ENCODE measurements at places on chromosomes 1 and 21.

DNA sequence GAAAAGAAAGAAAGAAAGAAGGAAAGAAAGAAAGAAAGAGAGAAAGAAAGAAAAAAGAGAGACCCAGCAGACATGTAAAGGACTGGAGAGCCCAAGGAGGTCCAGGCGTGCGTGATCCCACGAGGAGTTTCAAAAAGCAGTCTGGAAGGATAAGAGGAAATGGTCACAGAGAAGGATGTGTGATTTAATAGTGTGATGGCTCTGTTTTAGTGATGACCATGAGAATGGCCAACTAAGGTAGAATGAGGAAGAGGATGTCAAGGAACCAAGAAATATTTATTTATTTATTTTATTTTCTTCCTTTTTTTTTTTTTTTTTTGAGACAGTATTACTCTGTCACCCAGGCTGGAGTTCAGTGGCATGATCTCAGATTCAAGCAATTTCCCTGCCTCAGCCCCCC, 25.5 kb downstream of the PTGS2 start:
- DNase-seq = no peak

- DNase-seq = no peak
These were observed 2.6 kb upstream of the TNNI1 start for GRCh38 chr1:201424146-201424545.

- no peak for DNase-seq
These were observed 78.1 kb upstream of the PAPPA2 start for GRCh38 chr1:176384841-176385240.

DNA sequence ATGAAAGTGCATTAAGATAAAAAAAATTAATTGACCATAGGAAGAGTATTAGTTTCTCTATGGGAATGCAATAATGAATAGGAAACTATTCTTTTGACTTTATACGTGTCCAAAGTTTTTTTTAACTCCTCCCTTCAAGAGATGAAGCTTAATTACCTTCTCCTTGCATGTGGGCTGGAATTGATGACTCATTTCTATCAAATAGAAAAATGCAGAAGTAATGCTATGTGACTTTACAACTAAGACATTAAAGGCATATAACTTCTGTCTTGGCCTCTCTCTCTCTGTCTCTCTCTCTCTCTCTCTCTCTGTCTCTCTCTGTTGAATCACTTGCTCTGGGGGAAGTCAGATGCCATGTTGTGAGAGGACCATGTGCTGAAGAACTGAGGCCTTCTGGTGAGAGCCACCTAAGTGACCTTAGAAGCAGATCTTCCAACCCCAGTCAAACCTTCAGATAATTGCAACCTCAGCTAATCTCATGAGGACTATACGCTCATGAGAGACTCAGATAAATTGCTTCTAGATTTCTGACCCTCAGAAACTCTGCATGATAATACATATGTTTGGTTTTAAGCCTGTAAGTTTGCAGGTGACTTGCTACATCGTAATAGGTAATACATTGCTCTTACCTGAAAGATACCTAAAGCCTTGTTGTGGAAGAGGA, 414.2 kb downstream of the KCNT2 start:
- DNase-seq = no peak

DNA sequence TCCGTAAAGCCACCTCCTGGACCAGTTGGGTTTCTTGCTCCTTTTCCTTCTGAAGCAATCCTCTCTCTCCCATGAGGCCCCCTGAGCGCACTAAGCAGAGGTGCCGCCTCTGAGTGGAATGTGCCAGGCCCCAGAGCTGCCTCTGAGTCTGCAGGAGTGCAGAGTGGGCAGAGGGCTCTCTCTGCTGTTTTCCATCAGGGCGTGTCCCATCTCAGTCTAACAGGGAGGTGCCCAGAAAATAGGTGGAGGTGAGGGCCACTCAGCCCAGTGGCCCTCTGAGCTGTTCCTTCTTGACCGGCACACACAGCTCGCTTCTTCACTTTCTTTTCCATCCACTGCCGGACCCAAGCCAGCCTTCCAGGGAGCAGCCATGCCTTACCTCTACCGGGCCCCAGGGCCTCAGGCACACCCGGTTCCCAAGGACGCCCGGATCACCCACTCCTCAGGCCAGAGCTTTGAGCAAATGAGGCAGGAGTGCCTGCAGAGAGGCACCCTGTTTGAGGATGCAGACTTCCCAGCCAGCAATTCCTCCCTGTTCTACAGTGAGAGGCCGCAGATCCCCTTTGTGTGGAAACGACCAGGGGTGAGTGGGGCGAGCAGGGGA, at the start of gene CAPN9:
Gene CAPN9, plus strand, starts transcription at position 262 of the 604 bp plus-strand sequence. Its CDS starts 109 bp downstream, at position 371.
- no peak for DNase-seq

DNA sequence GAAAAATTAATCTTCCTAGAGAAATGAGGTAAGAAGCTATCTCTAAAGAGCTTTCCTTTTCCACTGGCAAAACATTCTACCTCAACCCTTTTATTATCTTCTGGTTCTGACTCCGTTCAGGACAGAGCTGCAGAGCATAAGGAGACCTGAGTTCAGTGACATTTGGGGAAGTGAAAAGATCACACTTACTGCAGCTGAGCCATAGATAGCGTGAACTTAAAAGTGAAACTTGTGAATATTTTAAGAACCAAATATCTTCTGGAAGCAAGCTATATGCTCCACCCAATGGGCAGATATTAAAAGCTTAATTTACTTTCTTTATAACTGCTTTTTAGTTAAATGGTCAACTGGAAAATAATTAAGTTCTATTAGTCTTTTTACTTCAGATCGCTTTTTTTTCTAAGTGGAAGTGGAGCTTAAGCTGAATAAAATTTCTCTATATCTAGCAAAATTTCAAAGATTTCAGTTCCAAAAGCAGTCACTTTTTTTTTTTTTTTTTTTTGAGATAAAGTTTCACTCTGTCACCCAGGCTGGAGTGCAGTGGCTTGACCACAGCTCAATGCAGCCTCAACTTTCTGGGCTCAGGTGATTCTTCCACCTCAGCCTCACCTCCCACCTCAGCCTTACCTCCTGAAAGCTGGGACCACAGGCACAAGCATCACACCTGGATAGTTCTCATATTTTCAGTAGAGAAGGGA, 11.9 kb downstream of the PTPN22 start:
- no peak for DNase-seq

DNA sequence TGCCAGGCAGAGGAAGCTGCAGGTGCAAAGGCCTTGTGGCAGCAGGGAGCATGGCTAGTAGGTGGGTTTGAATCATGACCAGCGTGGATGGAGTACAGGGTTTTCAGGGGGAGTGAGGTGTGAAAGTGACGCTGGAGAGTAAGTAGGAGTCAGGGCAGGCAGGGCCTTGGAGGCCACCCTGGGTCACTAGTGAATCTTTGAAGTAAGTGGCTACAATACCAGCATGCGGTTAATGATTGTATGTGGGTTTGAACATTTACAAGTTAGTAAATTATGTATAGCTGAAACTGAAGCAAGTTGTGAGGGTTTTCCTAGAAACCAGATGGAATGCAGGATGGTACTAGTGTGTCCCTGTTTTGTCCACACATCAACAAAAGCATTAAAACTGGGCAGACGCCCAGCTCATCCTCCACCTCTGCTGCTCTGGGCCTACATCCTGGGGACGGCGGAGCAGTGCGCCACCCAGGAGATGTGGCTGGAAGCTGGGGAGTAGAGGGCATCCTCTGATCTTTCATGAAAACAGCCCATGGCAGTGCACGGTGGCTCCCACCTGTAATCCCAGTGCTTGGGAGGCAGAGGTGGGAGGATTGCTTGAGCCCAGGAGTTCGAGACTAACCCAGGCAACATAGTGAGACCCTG, 41.2 kb upstream of the B3GALNT2 start:
- DNase-seq = no peak

DNA sequence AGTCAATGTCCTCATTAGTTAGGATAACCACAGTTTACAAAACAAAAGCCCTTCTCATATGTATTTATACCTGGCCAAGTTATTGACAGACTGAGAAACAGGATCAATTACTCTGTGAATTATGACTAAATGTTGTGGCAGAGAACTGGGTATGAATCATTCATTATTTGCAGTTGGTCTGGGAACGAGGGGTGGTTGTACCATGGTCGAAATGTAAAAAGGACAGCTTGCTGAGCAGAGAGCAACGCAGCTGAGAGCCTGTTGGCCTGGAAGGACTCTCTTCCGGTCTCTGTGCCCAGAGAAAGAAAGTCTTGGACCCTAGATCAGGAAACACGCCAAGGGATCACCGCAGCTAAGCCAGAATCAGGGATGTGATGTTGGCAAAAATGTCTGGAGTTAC, 169.6 kb downstream of the DISC1 start:
- DNase-seq = no peak

DNA sequence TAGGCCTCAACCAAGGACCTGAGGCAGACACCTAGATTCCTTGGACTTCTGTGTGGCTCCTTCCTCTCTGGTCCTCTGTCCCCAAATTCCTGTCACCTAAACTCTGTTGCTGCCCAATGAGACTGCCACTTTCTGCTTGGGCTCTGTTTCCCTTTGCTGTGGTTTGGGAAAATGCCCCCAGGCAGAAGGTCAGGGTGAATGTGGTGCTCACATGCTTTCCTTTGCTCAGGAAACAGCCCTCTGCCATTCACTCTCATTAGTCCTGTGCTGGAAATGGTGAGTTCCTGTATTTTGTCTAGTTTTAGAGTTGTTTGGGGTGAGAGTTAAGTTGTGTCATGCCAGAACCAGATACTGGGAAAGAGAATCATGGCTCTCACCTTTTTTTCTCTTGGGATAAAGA, 22.7 kb upstream of the SHE start:
- DNase-seq = no peak

DNA sequence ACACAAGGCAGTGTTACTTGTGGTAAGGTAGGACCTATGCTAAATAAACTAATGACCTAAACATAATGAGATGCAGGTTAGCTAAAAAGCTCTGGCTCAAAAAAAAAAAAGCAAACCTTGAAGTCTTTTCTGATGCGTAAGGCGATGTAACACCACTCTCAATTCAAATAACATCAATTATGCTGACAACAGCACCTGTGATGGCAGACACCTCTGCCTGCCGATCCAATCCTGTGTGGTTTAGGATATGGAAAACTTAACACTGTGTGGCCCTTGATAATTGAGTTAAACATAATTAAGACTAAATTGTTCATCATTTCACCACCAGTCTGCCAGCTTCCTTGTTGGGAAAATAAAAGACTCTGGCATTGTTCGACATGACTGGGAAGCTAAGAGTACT, 9.1 kb downstream of the RPAP2 start:
- no peak for DNase-seq

DNA sequence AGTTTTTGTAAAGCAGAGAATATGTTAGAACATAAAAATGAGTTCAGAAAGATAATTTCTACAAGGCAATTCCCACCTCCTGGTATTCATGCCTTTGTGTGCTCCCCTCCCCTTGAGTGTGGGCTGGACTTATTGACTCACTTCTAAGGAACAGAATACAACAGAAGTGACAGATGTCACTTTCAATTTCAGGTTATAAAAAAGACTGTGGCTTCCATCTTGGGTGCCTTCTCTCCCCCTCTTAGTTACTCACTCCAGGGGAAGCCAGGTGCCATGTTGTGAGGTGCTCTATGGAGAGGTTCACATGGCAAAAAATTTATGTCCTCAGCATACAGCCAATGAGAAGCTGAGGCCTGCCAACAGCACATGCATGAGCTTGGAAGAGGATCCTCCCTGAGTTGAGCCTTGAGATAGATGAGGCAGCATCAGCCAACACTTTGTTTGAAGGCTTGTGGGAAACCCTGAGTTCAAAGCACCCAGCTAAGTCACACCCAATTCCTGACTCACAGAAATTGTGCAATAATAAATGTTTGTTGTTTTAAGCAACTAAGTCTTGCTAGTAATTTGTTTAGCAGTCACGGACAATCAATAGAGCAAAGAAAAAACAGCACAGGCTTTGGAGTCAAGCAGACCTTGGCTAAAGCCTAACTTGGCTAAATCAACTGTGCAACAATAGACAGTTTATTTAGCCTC, 73.5 kb upstream of the NGF start:
- no peak for DNase-seq

DNA sequence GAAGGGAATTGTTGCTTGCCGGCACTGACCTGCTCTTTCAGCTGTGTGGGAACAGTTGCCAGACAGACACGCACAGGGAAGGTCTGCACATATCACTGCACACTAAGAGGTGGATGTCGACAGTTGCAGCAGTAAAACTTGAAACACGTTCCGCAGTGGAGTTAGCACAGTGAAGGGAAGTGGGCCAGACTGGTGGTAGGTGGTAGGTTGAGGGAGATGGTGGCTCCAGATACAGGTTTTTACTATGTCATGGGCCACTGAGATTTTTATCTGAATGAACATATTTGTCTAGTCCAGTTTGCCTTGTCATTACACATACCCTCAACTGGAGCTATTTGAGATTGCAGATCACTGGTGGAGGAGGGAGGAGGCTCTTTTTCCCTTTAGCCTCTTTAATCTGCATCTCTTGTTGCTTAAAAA, 13.5 kb downstream of the MRPS6 start:
- no peak for DNase-seq

DNA sequence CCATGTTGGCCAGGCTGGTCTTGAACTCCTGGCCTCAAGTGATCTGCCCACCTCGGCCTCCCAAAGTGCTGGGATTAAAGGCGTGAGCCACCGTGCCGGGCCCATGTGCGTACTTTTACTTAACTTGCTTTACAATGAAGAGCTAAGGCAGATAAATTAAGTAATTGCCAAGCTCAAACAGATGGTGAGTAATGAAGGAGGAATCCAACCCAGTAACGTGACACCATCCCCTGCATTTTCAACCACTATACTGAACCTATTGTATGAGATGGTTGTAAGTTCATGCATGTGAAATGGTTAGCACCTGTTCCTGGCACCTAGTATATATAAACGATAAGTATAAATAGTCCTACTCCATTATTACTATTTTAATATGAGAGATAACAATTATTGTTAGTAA, 588.0 kb upstream of the BEND5 start:
- no peak for DNase-seq

DNA sequence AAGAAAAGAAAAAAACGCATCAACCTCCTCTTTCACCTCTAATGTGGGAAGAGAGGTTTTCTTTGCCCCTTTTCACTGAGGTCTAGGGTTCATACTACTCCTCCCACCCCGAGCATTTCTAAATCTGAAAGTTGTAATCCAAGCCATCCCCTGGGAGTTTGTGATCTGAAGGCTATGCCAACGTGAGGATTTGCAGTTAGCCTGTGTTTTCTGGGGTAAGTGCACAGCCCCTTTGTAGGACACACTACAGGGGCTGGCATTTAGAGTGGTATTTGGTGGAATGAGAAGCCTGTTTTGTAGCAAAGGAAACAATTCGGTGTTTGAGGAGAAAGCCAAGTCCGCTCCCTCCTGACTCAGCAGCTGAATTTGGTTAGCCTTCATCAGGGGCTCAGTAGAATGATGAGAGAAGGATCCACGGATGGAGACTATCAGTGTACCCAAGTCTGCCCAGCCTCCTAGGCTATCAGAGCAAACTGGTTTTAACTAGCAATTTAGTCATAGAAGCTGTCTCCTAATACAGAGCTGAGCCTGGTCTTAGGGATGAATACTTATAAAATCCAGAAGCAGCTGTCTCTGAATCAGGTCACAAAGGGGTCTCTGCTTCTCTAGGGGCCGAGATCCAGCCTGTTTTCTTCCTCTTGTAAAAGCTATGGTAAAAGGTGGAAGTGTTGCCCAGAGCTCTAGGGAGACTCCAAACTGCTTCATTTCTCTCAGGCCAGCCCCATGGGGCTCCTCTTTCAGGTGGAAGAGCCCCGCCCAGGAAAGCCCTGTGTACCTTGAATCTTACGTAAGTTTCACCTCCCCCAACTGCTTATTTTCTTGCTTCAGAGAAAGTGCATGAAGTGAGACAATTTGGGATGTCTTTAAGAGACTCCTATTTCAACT, 2.1 kb downstream of the PCP4L1 start:
- no peak for DNase-seq
